ENCODE measurements at places on chromosomes 5 and 9.

DNA sequence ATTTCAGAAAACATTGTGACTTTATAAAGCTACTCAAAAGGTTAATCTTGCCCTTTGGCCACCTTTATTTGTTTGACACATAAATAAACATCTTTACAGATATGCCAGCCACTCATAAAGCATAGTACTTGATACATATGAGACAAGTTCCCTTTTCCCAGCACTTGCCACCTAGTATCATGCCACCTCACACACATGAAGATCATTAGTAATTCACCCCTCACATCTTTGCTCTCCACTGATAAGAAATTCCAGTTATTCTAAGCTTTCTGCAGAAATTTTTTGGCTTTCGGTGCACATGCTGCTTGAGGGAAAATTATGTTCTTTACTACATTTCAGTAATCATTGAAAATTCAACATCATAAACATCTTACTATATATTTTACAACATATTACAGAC, 59.1 kb downstream of the DEPDC1B start:
- DNase-seq: no peak

DNA sequence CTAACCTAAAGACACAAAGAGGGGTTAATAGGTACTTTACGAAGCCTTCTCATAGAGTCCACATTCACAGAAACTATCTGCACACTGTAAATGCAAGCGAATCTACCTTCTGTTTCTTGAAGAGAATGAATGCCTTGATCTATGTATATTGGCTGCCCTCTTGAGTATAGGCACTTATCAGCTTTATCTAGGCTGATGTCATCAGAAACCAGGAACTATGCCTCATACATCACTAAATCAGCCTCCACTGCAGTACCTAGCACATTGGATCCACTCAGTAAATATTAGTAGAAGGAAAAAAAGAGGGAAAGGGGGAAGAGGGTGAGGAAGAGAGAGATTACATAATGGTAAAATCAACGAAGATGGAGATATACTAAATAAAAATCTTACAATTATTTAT, 477.1 kb downstream of the CAAP1 start:
- no peak for DNase-seq

GRCh38 chr5:127077366-127077765, 4.1 kb upstream of the C5orf63 start:
- peak; percentile 18 for DNase-seq

- no peak for DNase-seq
Measured at GRCh38 chr5:126963822-126964375, 66.5 kb downstream of the MARCHF3 start.

DNA sequence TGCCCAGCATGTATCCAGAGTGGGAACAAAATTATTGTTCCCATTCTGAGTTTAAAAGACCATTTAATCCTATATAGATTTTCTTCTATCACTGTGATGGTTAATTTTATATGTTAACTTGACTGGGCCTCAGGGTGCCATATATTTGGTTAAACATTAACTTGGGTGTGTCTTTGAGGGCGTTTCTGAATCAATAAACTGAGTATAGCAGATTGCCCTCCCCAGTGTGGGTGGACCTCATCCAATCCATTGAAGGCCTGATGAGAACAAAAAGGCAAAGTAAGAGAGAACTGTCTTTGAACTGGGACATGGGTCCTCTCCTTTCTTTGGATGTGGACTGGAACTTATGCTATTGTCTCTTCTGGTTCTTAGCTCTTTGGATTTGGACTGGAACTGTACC, 17.3 kb downstream of the RIOK2 start:
- peak; percentile 77 for DNase-seq

- no peak for DNase-seq
Measured at GRCh38 chr5:135497971-135498636, 37.7 kb downstream of the NEUROG1 start.
